Activated CD4-positive, alpha-beta T cell treated with anti-CD3 and anti-CD28 coated beads, Interleukin-2, Interleukin-6, amounts not matched to agents 100 ng/mL and 50 ng/mL, durations not matched to agents 16 hours and 8 hours (primary cell): ENCODE measurements at places on chromosomes 12 and 14.

- DNase-seq, result peak; percentile 62
These were observed 47.7 kb upstream of the MAP3K9 start for GRCh38 chr14:70856851-70857495.

DNA sequence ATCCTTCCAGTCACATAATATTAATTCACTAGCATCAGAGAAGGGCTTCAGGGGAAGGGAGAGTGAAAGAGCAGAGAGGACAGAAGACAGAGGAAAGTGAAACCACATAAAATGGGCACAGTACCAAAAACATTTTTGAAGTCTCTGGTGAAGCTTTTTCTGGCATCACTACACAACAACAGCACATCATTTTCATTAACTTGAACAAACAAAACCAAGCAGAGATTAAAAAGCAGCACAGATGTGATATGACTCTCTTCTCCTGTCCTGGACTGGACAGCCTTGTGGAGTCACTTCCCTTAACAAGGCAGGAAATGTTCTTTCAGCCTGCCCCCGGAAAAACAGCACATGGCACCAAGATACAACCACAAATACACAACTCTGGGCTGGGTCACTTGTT lies 112.0 kb downstream of the TSPAN8 start:
- no peak for DNase-seq

GRCh38 chr14:101972126-101972866 lies 7.9 kb downstream of the DYNC1H1 start:
- peak; percentile 11 for DNase-seq

- peak; percentile 49 for DNase-seq
These were observed 170.6 kb downstream of the OTOGL start for GRCh38 chr12:80269803-80270552.

DNA sequence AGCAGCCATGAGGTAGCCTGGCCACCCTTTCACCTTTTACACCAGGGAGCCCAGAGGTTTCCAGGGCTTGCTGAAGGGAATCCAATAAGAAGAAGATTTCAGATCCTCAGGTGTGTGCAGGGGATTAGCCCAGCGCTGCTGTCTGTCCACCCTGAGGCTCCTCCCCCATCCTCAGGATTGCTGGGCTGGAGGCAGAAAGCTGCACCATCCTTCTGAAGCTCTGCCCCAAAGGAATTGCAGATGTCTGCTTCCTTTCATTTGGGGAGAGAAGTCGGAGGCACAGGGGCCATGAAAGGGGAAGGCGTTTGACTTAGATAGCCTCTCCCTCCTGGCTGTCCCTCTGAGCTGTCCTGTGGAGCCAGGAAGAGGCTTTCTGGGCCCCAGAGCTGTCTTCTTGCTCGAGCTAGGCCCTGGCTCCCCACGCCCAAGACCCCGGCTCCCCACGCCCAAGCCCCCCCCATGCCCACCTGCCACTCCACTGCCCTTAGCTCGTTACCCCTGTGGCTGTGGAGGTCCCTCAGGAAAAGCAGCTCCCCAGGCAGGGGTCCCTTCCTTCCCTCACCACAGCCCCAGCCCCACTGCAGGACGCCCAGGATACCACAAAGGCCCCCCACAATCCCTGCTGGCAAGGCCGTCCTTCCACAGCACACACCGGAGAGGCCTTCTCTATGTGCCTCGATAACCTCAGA lies 359.0 kb downstream of the CACNA1C start:
- no peak for DNase-seq

GRCh38 chr14:53016491-53016890 lies 65.6 kb upstream of the FERMT2 start:
- DNase-seq, result no peak

DNA sequence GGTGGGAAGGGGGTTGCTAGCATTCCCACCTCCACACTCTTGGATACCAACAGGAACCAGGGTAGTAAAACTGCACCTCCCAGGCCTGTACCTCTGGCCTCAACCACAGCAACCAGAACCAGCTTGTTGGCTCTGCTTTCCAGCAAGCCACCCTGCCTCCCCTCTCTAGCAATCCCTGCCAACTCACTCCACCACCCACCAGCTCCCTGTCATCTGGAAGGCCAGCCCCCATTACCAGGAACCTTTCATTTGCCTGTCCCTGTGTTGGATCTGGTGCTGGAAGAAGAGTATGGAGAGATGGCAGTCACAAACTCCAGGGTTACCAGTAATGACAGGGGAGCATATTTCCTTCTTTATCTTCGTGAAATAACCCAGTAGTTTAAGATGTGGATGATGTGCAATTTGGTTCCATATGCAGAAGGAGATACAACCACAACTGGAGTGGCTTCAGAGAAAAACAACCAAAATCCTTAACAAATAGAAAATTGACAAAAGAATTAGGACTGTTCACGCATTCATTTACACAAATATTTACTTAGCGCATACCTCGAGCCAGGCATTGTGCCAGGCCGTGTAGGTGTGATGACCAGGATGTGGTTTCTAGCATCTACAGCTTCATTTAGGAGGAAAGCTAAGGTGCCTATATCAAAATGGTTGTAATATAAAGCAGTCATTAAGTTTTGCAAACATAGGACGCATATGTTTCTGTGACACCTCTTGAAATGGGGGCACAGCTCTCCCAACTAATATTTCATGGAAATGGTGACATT lies 3.4 kb downstream of the B4GALNT3 start:
- DNase-seq, result no peak

- no peak for DNase-seq
These were observed 51.3 kb downstream of the WASHC4 start for GRCh38 chr12:105158876-105159275.

- no peak for DNase-seq
These were observed 57.0 kb upstream of the PNMA1 start for GRCh38 chr14:73770977-73771847.

DNA sequence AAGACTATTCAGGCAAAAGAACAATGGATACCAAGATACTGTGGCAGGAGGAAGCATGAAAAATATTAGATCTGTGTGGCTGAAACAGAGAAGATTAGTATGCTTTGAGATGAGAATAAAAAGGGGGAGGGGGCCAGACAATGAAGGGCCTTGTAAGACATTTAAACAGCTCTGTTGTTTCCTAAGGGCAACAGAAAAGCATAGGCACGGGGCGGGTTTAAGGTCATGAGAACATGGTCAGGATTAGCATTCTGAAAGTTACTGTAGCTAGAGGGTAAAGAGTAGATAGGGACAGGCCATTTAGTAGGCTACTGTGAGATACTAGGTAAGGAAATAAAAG lies 18.6 kb downstream of the INTS13 start:
- no peak for DNase-seq

DNA sequence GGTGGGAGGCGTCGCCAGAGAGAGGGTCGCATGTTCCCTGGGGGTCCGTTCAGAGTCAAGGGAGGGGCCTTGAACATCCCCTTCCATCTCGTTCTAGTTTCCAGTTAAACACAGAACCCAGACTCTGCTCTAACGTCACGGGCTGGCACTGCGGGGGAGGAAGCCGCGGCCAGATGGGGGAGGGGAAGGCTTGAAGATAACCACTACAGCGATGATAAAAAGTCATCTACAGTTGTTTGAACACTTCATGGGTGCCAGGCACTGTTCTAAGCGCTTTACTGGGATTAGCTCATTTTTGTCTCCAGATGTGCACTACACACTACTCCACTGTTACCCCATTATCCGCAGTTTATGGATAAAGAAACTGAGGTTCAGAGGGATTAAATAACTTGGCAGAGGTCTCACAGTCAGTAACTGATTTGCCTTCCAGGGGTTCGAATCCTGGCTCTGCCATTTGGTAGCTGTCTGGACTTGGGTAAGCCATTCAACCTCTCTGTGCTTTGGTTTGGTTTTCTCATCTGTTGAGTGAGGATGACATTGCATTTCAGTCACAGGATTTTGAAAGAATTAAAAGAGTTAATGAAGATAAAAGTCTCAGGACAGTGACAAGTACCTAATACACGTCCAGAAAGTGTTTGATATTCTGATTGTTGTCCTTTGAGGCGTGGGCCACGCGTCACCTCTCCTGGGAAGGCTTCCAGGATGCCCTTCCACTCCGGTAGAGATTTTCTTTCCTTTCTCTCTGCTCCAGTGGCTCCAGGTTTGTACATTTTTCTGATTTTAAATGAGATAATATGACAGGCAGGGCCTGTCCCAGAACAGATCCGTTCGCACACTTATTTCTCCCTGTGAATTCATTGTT lies 798 bp upstream of the RASAL1 start:
- DNase-seq, result peak; percentile 41

DNA sequence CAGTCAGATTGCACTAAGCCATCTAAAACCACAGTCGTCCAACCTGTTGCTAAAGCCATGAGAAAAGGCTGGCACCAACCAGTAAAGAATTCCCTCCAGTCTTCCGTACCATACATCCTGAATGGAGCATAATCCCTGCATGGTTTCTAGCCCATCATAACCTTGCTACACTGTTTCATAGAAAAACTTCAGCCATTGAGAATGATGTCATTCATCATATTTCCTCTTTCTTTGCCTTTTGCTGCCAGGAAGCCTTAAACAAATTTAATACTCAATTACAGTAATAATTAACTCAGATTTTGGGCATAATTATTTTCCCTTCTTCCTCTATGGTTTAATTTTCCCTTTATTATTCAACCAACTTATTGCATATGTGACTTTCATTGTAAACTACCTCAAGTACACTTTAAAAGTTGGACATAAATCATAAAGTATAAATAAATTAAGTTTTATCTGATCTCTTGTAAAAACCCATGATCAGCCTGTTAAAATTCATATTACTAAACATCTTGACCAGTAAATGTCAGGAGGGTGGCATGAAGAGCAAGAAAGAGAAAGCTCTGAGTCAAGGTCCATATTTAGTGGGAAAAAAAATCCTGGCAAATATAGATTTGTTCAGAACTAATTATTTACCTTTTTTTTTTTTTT lies 264.7 kb downstream of the ZFP36L1 start:
- no peak for DNase-seq

DNA sequence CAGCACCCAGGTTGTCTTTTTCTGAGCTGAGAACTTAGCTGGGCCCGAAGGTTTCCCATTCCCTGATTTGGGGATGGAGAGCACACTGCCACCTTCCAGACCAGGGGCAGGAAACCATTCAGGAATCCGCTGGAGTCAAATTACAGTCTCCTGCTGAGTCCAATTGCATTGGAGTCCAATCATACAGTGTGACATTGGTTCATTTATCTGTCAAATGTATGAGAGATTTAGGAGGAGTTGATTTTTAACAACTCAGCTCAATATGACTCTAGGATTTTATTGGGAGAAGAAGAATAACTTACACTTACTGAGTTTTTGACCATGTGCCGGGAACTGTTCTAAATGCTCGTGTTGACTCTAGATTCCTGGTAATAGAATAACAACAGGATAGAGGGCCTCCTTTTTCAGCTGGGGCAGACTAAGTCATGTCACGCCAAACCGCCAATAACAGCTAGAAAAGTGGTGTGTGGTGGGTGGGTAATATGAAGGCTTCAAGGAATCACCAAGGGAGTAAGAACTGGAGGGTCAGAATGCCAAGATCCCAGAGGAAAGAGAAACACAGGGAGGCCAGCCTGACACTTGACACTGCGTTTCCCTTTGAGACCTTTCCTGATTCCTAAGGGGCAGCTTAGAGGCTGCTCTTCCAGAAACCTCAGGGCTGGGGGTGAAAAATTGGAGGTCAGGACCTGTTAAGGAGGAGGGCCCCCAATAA lies 11.5 kb downstream of the SYNDIG1L start:
- DNase-seq, result no peak

- DNase-seq, result no peak
These were observed 86.9 kb upstream of the NID2 start for GRCh38 chr14:52155651-52156213.

DNA sequence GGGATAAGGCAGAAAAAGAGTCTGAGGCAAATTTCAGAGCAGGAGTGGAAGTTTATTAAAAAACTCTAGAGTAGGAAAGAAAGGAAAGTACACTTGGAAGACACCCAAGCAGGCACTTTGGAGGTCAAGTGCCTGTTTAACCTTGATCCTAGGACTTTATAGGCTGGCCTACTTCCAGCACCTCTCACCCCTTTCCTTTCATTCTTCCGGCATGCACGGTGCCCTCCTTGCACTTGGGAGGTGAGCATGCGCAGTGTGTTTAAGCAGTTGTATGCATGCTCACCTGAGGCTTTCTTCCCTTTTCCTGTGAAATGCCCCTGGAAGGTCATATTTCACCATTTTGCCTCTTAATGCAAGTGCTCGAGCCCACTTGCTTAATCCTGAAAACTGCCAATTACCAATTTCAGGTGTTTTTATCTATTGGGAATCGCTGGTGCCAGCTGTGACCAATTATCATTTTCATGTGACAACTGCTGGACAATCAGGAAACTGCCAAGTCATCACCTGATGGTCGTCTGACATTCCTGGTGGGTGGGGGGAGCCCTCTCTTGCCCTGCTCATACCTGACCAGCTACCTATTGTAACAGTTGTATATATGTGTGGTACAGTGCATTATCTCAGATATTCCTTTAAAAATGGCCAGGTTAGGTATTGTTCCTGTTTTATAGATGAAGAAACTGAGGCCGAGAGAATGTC lies 53.5 kb downstream of the SUDS3 start:
- DNase-seq, result no peak

DNA sequence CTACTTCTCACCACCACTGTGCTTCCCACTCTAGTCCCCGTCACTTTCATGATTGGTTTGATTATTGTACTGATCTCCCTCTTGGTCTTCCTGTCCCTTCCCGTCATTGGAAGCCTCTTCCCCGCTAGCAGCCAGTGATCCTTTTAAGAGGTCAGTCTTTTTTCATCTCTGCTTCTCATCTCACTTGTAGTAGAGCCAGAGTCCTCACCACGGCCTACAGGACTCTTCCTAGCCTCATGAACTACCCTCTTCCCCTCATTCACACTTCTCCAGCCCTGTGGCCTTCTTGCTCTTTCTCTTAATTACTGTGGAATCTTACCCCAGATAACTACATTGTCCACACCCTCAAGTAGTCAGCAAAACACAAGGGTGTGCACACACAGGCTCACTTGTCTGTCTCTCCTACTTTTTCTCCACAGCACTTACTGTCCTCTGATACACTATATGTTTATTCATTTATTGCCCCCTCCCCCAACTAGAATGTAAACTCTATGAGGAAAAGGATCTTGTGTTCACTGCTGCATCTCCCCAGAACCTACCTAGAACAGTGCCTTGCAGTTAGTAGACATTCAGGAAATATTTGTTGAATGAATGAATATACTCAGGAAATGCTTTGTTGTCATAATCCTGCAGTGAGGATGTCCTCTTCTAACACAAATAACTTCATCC lies 66.3 kb downstream of the CKB start:
- DNase-seq, result no peak

DNA sequence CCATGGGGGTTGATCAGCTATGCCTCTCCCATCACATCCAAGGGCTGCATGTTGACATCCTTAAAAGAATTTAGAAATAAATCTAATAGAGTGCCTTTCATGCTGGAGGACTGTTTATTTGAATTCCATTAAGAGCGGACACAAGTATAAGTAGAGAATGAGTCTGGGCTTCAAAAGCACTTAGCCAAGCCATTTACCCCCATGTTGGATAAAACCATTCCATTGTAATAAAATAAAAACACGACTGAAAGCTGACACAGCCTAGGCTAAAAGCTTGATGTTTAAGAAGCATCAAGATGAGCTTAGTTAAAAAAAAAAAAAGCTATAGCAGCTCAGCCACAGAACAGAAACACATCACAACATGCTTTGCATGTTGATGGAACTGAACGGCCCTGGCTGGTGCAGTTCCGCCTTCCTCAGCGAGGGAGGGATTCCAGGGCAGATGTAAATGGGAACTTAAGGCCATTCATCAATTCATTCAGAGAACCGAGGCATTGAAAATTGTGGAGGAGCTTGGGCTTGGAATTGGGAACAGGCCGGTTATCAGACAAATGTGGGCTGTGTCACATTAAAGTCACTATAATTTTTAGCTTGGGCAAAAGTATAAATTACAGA lies 41.2 kb downstream of the TMEM132D start:
- DNase-seq, result no peak
